Dorsolateral prefrontal cortex (tissue), 122 donors: ENCODE measurements at places on chromosomes 5 and 9.

- DNase-seq: no peak
Measured at GRCh38 chr9:86434039-86434726, 80.0 kb upstream of the TUT7 start.

DNA sequence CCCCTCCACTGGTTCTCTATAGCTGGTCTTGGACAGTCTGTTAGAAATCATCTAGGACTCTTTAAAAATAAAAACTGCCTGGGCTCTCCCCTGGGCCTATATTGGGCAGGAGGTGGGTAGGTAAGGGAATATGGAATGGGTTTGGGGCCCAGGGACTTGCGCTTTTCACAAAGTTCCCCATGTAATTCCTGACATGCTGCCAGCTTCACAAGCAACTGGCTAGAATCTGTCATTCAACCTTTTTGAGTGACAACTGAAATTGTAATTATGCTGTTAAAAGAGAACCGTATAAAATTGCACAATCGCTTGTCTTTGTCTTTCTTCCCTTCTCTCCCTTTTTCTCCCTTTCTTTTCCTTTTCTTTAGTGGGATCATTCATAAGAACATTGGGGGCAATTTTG lies 603.1 kb downstream of the EBF1 start:
- DNase-seq: no peak

GRCh38 chr9:14107977-14108376 lies 206.0 kb downstream of the NFIB start:
- DNase-seq: no peak

DNA sequence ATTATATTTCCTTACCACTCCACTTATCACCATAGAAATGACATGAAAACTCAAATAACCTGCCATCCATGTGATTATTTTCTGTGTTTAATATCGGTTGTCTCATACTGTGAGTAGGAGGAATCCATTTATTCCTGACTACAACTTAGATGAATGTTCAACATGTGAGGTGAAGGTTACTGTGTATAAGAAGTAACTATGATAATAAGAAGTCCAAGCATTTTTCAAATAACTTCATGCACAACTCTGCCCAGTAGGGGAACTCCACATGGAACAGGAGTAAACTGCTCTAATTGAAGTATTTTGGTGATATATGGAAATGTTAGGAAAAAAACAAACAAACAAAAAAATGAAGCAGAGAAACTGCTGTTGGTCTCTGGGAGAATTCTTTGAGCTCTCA lies 447.5 kb upstream of the GRIN3A start:
- no peak for DNase-seq

DNA sequence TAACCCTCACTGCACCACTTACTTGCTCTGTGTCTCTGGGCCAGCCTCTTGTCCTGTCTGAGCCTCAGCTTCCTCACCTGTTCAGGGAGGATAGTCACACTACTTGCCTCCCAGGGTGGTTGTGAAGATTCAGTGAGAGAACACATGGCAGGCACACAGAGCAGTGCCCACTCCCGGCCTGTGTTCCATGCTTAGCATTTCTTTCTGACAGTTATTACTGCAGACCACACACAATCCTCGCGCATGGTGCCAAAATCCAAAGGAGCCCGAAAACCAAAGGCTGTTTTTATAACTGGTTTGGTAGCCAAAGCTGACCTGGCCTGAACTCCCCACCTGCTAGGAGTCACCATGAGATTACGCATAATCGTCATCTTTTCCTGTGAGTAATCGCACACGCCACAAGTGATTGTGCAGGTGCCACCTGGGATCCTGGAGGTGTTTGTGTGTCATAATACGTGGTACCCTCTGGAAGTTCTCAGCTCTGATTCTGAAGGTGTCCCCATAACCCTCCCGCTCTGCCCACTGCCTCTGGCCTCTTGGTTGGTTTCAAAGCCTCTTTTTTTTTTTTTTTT lies 84.6 kb upstream of the FBXW11 start:
- DNase-seq: no peak

DNA sequence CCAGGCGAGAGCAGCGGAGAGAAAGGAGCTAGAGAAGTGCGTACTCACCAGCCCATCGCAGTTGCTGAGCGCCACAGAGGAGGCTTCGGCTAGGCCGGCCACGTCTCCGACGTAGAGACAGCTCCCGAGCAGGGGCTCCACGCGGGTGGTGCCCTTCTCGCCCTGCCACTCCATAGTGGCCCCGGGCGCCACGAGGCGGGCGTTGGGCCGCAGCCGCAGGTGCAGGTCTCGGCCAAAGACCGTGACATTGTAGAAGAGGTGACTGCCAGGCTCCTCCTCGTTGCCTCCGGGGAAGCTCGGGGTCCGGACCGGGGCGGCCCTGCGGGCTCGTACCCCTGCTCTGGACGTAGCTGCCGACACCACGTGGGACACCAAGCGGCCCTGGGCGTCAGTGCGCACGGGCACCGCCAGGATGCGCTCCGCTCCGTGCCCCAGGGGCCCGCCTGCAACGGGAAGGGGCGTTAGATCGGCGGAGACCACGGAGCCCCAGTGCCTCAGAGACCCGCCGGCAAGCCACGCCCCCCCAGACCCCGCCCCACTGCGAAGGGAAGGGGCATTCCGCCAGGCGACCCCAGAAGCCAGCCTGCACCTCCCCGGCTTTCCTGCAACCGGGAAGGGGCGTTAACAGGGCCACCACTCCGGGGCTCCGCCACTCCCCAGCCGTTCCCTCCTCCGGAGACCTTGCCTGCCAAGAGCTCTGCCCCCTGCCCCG lies 1.4 kb downstream of the ADAMTS2 start:
- DNase-seq: no peak

- no peak for DNase-seq
Measured at GRCh38 chr9:6239048-6239461, 23.4 kb downstream of the IL33 start.

DNA sequence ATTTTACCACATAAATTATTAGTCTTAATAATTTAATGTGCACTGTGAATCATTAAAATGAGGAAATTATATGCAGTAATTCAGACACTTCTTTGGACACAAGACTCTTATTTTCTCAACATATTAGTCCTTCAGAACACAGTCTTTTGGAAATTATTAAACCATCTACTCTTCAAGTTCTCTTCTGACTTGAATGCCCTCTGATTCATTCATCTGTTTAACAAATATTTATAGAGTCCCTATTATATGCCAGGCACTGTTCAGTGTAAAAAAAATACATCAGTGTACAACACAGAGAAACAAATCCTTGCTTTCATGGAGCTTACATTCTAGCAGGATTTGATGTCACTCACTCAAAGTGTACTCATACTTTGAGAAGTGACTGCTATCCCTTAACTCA lies 163.4 kb upstream of the IL12B start:
- DNase-seq: no peak

GRCh38 chr5:89279391-89280036 lies 396.5 kb upstream of the MEF2C start:
- DNase-seq: no peak

DNA sequence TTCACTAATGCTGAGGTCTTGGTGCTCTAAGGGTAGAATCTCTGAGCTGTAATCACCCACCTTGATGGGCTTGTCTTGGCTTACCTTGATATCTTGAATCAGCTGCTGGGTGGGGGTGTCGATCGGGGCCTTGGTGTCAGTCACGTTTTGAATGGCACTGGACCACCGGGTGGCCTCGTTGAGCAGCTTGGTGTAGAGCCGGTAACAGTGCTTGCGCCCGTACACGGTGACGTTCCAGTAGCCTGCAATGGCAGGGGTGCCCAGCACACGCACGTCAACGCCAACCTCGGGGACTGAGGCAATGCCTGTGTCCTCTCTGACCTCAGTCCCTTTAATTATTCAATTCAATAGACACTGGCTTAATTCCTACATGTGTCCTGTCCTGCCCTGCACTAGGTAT lies 63.1 kb upstream of the RETREG1 start:
- DNase-seq: no peak

DNA sequence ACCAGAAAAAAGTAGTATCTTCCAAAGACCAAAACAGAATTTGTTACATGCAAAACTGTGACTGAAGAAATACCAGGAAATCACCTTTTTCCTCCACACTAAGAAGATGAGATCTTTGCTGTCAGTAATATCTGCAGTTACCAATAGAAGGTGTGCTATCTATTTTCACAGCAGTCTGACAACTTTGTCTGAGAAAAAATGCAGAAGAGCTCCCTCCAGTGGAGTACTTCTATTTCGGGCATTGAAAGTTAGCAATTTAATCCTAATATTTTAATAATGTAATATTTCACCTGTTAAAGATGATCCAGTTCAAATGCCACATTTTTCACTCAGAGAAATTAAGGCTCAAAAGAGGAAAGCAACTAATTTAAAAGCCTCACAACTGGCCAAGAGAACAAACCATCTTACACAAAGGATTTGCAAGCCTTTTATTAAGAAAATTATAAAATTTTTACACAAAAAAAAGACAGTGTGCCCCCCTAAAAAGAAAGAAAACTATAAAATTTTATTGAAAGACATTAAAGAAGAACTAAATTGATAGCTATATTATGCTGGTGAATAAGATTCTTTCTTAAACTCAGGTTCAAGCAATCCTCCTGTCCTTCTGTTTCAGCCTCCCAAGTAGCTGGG lies 50.6 kb downstream of the DEPDC1B start:
- DNase-seq: no peak

GRCh38 chr5:54774281-54775170 lies 210.9 kb downstream of the ESM1 start:
- DNase-seq: no peak

DNA sequence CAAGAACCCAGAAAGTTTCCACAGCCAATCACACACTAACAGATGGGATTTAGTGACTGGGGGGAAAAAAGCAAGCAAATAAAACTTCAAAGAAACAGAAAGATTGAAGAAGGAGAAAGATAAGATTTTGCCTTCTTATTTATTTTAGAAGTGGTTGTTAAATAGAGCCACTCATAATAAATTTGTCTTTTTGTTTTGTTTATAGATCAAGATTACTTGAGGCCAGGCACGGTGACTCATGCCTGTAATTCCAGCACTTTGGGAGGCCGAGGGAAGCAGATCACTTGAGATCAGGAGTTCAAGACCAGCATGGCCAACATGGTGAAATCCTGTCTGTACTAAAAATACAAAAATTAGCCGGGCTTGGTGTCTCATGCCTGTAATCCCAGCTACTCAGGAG lies 94.9 kb upstream of the RANBP3L start:
- no peak for DNase-seq

DNA sequence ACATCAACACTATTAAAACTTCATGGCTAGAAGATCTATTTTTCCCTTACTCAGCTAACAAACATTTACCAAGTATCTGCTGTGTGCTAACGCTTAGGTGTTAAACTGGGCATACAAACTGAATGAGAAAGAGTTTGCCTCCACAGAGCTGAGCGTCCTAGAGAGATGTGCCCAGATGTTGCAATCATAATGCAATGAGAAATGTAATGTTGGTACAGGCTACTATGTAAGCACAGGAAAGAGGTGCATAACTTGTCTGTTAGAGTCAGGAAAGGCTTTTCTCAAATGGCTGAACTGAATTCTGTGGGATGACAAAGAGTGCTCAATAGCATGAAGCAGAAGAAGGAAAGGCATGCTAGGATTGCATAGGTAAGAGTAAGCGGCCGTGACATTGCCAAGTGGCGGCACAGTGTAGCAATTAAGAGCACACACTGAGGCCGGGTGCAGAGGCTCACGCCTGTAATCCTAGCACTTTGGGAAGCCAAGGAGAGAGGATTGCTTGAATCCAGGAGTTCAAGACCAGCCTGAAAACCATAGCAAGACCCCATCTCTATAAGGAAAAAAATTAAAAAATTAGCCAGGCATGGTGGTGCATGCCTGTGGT lies 137.8 kb downstream of the MEF2C start:
- no peak for DNase-seq

- DNase-seq: no peak
Measured at GRCh38 chr9:110114859-110115201, 93.1 kb downstream of the C9orf152 start.

- DNase-seq: peak; percentile 23
Measured at GRCh38 chr5:15933259-15934207, 246.1 kb downstream of the MARCHF11 start.

- DNase-seq: no peak
Measured at GRCh38 chr5:163377982-163378381, 59.4 kb upstream of the CCNG1 start.

DNA sequence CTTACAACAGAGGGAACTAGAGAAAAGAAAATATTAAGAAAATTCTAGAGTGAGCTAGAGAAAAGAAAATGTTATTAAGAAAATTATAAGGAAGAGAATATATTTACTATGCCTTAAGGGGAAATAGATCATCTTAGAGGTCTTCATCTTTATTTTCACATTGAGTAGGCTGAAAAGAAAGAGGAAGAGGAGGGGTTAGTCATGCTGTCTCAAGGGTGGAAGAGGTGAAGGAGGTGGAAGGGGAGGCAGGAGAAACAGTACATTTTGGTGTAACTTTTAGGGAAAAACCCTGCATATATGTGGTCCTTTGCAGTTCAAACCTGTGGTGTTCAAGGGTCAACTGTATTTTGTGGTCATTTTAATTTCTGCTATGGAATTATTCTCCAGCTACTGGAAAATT lies 46.6 kb downstream of the PPIP5K2 start:
- DNase-seq: no peak

DNA sequence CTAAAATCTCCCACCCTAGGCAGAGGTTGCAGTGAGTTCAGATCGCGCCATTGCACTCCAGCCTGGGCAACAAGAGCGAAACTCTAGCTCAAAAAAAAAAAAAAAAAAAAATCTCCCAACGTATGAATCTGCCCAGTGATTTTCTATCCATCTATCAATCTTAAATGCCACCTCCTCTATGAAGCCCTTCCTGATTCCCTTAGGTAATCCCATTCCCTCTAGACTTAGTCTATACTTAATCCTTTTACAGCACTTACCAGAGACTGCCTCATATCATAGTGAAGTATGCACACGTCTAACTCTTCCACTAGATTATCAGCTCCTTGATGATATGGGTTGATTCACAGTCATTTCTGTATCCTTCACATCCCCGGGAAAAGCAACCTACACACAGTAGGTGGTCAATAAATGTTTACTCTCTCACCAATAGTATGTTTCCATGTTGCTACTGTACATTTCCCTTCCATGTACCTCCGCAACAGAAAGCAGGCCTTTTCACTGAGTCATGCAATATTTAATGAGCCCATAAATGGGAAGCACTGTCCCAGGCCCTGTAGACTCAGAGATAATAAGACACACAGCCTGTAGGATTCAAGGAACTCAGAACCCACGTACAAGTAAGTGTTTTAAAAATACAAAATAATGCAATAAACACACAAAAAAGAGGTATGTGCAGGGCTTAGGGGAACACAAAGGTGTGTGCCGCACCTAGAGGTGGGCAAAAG lies 1.2 kb downstream of the DROSHA start:
- no peak for DNase-seq
